T-helper 22 cell (primary cell): ENCODE measurements at places on chromosomes 7 and 10.

DNA sequence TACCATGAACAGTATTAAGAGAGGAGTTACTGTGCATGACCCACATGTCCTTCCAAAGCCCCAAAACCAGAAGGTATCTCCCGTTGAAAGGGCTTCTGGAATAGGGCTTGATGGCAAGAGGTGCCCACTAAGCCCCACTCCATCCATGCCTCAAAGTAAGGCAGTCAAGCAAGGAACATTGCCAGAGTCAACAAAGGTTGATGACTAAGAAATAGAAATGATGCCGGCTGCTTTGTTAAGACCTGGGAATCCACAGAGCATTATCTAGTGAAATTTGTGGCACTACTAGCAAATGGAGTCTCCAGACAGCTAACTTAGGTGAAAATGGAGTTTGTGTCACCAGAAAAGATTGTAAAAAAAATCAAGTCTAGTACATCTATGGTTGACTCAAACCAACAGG lies 6.2 kb downstream of the SFR1 start:
- DNase-seq, result no peak

GRCh38 chr10:69901628-69902505 lies 100.2 kb downstream of the COL13A1 start:
- no peak for DNase-seq

- DNase-seq, result no peak
These were observed 64.6 kb downstream of the KLF6 start for GRCh38 chr10:3720228-3721019.

DNA sequence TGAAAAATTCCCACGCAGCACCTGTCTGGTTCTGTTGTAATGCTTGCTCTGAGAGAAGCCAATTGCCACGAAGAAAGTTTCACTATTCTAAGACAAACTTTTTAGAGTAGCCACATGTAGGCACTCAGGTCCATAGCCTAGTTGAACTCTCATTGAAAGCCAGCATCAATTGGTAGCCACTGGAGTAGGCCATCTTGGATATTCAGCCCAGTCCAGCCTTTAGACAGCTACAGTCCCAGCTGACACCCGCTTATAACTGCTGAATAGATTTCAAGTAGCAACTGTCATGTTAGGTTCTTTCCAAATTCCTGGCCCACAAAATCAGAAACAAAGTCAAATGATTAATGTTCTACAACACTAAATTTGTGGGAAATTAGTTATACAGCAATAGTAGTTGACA lies 31.6 kb downstream of the CUBN start:
- no peak for DNase-seq

DNA sequence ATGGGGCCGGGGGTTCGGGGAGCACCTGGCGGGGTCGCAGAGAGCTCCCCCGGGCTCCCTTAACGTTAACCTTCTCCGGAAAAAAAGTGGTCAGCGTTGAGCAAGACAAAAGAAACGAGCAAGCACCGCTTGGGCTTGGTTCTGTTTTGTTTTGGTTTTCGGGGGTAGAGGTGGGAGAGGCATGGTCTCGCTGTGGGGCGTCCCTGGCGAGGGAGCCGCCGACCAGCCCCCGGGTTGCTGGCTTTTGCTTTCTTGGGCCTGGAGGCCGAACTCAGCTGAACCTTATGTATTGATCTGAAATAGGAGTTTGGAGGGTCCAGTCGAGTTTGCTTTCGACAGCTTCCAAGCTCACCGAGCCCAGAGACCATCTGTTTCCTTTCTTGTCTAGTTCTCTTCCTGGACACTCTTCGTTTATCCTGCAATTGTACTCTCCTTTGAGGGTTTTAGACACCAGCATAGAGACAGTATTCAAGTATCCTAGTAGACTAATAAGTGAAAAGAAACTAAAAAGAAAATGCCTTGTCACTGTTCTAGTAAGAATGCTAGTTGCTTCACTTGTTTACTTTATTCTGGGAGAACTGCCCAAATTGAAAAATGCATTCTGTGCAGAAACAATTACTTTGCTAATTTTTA lies 980 bp downstream of the FHIP2A start:
- DNase-seq, result no peak

GRCh38 chr7:77799078-77799964 lies 748 bp downstream of the PHTF2 start:
- no peak for DNase-seq

DNA sequence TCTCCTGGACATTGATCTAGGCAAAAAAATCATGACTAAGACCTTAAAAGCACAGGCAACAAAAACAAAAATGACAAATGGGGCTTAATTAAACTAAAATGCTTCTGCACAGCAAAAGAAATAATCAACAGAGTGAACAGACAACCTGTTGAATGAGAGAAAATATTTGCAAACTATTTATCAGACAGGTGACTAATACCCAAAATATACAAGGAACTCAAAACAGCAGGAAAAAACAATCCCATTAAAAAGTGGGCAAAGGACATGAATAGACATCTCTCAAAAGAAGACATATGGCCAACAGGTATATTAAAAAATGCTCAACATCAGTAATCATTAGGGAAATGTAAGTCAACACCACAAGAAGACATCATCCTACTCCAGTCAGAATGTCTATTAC lies 166.8 kb downstream of the MTERF1 start:
- DNase-seq, result no peak

GRCh38 chr7:157401567-157402387 lies 65.0 kb downstream of the DNAJB6 start:
- DNase-seq, result no peak
